Thoracic aorta (tissue), 2 donors: ENCODE measurements at places on chromosomes 12 and 14.

DNA sequence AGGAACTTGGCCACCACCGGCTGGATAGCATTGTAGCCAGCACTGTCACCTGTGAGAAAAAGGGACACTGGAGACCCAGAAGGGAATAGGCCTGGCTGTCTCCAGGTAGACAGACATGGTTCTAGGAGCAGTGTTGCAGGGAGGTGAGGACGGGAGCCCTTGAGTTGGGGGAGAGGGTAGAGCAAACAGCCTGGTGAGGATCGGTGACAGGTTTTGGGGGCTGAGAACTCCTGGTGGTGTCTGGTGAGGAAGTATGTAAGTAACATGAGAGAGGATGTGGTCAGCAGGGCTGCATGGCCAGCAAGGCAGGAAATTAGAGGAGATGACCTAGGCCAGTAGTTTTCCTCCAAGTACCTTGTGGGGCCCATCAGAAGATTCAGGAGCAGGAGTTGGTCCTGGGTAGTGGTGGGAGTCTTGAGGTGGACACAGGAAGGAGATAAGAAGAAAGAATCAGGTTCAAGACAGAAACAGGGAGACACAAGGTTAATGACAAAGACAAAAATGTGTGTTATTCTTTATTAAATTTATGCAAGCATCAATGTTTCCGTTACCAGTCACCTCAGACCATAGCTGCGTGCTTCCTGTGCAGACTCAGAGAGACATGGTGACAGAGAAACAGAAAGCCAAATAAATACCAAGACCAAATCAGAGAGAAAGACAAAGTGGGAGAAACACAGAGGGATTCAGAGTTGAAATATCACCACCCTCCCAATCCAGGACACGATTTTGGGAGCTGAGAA is at the start of gene ARHGAP9:
ARHGAP9 (minus strand) TSS at position 491 of the 740 bp plus-strand sequence; CDS start at position 31, 460 bp downstream.
- DNase-seq: no peak

DNA sequence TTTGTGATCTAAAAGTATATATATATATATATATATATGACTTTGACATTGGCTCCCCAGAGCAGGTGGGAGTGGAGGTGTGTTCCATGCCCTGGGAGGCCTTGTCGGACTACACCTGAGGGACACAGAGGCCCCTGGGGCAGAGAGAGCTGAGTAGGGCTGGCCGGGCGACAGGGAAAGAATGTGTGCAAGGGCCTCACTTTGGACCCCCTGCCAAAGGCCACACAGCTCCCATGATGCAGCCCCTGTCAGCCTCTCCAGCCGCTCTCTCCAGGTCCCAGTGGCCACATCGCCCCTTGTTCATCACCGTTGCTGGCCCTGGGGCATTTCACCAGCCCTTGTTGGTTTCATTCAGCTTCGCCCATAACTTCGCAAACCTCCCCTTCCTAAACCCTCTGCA is 123.9 kb downstream of the BCL11B start:
- no peak for DNase-seq

- no peak for DNase-seq
These were observed 209.2 kb downstream of the ZFP36L1 start for GRCh38 chr14:68583548-68584280.

DNA sequence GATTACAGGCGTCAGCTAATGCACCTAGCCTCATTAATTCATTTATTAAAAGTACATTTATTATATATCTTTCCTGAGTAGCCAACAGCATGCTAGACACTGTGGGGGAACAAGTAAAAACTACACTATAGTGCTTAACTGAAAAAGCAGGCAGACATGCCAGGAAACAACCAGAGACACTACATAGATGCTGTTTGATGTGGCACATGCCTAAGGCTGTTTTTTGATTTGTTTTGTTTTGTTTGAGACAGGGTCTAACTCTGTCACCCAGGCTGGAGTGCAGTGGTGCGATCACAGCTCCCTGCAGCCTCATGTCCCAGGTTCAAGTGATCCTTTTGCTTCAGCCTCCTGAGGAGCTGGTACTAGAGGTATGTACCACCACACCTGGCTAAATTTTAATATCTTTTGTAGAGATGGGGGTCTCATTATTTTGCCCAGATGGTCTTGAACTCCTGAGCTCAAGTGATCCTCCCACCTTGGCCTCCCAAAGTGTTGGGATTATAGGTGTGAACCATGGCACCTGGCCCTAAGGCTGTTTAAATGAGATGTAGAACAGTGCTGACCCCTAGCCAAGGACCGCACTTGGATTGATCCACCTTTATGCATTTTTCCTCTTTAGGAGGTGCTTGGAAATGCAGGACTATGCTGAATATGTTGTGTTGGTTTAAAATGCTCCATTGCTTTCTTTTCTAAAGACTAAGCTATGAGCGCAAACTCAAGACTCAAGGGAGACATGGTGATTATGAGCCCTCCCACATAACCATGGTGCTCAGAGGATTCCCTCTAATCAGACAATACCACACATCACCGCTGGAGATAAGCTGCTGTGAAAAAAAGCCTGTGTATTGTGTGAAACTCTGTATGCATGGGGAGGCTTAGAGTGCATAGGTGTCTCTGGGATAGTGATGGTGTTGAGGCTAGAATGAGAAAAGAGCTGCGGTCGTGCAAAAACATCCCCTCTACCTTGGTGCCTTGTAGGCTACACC is 10.5 kb upstream of the C14orf93 start:
- DNase-seq: no peak

DNA sequence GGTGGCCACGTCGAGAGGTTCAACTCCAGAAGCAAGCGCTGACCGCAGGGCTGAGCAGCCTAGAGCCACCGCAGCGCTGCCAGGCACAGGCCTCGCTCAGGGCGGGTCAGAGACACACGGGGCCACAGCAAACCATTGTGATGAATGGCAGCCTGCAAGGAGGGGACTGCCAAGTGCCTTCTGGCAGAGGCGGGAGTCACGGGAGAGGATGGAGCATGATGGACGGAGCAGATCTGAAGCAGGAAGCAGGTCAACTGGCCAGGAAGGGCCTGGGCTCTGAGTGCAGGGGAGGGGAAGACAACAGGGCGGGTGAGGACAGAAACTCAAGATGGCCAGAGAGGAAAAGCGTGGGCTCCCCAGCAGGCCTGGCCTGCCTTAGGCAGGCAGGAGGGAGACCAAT is 49.8 kb downstream of the CDC42BPB start:
- DNase-seq: no peak

DNA sequence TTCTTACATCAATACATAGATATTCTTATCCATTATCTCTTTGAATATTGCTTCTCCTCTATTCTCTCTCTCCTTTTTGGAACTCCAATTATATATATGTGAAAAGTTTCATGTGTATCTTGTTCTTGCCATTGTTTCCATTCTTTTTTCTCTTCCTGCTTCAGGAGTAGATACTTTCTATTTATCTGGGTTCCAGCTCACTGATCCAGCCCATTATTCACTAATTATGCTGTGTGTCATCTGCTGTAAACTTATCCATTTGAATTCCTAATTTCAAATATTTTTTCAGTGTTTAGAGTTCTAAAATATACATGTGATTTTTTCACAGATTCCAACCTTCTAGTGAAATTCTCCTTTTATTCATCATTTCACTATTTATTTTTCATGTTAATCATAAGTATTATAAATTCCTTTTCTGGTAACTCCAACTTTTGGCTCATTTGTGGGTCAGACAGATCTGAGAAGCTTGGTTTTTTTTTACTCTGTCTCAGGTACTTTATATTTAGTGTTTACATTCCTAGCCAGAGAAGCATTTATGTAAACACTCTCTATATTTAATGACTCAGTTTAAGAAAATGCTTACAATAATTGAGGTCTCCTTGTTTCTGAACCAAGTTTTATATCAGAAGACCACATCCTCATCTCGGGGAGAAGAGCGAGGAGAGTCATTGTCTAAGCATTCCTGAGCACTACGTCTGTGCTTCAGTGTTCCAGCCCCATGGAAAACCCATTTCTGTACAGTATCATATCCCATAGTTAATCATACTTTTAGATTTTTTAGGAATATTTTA is 15.9 kb upstream of the AMIGO2 start:
- no peak for DNase-seq

GRCh38 chr12:52714887-52715281 is 11.6 kb upstream of the KRT77 start:
- no peak for DNase-seq

GRCh38 chr12:13142747-13143146 is 39.3 kb upstream of the GSG1 start:
- no peak for DNase-seq

GRCh38 chr12:17110316-17110715 is 504.4 kb upstream of the LMO3 start:
- no peak for DNase-seq

- no peak for DNase-seq
These were observed 22.2 kb upstream of the CCND2 start for GRCh38 chr12:4251216-4251891.

GRCh38 chr14:80465546-80466220 is 254.4 kb upstream of the DIO2 start:
- DNase-seq: no peak

GRCh38 chr14:94612174-94612573 is at the start of gene SERPINA3:
Gene SERPINA3, plus strand, starts transcription at chr14:94612391. Its CDS starts 2,051 bp downstream, at chr14:94614442.
- no peak for DNase-seq

- DNase-seq: no peak
These were observed 29.4 kb upstream of the OXA1L start for GRCh38 chr14:22737052-22737451.

DNA sequence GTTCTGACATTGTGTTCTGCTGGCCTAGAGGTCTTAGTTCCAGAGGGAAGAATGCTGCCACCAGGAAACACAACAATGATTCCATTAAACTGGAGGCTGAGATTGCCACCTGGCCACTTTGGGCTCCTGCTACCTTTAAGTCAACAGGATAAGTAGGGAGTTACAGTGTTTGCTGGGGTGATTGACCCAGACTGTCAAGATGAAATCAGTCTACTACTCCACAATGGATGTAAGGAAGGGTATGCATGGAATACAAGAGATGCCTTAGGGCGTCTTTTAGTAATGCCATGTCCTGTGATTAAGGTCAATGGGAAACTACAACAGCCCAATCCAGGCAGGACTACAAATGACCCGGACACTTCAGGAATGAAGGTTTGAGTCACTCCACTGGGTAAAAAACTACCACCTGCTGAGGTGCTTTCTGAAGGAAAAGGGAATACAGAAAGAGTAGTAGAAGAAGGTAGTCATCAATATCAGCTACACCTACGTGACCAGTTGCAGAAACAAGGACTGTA is 852.6 kb downstream of the LRFN5 start:
- no peak for DNase-seq

DNA sequence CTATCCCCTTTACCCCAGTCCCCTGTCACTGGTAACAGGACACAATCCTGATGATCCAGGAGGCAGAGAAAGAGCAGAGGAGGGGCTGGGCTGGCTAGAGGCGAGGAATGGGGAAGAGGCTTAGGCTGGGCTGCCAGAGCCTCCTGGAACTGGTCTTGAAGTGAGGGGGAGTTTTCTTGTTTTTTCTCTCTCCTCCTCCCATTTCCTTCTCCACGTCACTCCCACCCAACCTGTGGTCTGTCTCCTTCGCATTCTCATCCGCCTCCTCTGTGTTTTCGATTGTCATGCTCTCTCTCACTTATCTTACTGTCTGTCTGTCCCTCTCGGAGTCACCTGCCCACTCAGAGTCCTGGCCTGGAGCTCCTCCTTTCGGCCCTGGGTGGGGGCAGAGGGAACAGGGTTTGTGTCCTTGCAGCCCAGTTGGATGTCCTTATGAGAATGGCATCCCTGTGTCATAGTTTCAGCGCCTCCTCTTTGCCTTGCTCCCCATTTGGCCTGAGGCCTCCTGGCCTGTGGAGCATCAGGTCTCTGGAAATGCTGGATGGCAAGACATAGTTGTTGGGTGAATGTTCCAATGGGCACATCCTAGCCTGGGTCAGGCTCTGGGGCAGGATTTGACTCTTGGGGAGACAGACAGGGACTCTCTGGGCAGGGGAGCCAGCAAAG is 3.4 kb upstream of the KRT80 start:
- DNase-seq: no peak

DNA sequence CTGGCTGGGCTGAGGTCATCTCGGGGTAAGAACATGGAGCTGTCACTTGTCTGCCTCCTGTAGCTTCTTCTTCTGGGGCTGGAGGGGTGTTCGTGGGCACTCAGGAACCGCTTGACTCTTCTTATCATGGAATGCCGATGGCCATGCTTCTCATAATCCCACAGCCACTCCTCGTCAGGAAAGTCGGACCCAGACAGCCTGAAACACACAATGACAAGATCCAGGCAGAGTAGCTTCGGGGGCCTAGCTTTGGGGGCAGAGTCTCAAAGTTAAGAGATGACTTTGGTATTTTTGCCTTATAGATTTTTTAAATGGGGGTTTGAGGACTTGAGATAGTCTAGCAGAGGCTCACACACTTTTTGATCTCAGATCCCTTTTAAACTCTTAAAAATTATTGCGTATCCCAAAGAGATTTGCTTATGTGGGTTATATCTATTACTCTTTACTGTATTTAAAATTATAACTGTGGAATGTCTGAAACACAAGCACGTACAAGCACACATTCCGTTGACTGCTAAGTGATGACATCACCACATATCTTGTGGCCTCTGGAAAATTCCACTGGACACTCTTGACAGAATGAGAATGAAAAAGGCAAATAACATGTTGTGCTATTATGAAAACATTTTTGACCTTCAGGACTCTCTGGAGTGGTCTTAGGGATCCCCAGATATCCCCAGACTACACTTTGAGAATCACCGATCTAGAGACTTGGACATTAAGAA is 43.3 kb downstream of the BEST3 start:
- DNase-seq: no peak

DNA sequence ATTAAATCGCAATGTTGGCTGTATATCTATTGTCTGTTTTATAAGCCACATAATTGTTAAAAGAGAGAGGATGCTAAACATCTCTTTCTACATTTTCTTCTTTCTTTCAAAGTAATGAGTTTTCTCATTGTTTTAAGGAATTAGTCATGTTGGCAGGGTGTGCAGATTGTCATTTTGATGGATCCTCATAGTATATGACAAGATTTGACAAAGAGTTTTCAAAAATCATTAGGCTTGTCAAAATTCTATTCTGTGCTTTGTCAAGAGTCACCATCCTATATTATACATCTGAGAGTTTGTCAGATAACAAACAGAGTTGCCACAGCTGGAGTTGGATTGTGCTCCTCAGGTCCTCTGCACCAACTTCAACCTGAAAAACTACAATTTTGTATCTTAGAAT is 35.4 kb upstream of the APPL2 start:
- no peak for DNase-seq
